ENCODE measurements at places on chromosomes 12 and 14. TPM values are rescaled to one million over a fixed set of nuclear protein-coding genes. Genes with fewer than 3 reads are reported as not detected.

RIMKLB gene
- 45.5 TPM for total RNA-seq

TTC7B gene
- total RNA-seq: 48.3 TPM

C12orf42 gene
- 0.94 TPM for total RNA-seq

C12orf50 gene
- total RNA-seq: 0.13 TPM

SCNN1A gene
- total RNA-seq: 452 TPM

MUCL1 gene
- total RNA-seq: not detected

PIP4K2C gene
- total RNA-seq: 52.4 TPM

MYH6 gene
- total RNA-seq: 0.03 TPM

TUBA1A gene
- 94.3 TPM for total RNA-seq

ANKRD33 gene
- not detected for total RNA-seq

OVCH1 gene
- 0.35 TPM for total RNA-seq

IL22 gene
- total RNA-seq: not detected

- H3K4me1 ChIP-seq: peaks cover 15% of the 10 kb centered on the region
- H3K27me3 ChIP-seq: no peaks in the 10 kb centered on the region
- DNase-seq: peak; percentile 88
Observed at GRCh38 chr14:54773171-54774006, 129.2 kb downstream of the GCH1 start.

DNA sequence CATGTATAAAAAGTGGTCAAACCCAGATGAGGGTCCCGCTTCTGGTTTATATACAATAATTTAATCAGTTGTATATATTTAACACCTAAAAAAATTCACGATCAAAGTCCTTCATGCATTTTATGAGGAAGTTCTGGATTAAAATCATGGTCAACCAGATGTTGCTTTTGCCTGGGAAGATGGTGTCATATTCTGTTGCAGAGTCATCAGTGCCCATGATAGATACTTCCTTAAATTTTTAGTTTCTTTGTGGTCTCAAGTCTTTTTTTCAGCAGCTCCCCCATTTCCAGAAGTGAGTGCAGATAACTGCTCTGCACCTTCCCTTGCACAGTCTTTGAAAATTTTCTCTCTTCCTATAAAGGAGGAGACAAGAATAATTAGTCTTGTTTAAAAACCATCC lies 16.1 kb downstream of the ERP29 start:
- H3K36me3 ChIP-seq: peaks cover 18% of the 10 kb centered on the region
- no peak overlapping the region for H3K27ac ChIP-seq
- peaks cover 2% of the 10 kb centered on the region for H3K4me1 ChIP-seq
- no peak for DNase-seq

GRCh38 chr14:103548463-103549351 lies 13.8 kb downstream of the BAG5 start:
- no peak overlapping the region for H3K4me3 ChIP-seq
- H3K36me3 ChIP-seq: no peaks in the 10 kb centered on the region
- H3K4me1 ChIP-seq: no peaks in the 10 kb centered on the region

DNA sequence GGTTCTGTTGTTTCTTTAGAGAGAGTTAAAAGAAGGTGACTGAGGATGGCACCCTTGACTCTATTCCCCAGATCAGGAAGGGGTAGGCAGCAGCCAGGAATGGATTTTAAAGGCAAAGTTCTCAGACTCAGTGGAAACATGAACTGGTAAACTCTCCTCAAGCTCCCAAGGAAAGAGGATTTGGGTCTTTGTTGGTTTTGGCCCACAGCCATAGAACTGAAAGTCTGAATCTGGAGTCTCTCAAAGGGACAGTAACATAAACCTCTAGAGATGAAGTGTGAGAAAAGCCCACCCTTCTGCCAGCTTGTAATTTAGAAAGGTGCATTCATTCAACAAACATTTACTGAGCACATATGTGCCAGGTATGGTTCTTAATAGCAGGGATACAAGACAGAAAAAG lies 28.6 kb upstream of the BLTP3B start:
- no peaks in the 10 kb centered on the region for H3K27me3 ChIP-seq
- H3K4me1 ChIP-seq: no peaks in the 10 kb centered on the region
- no peak overlapping the region for H3K4me3 ChIP-seq
- H3K36me3 ChIP-seq: no peaks in the 10 kb centered on the region
- DNase-seq: no peak

- H3K27ac ChIP-seq: no peak overlapping the region
- DNase-seq: no peak
- H3K4me1 ChIP-seq: no peaks in the 10 kb centered on the region
- H3K4me3 ChIP-seq: no peak overlapping the region
- peaks cover 13% of the 10 kb centered on the region for H3K36me3 ChIP-seq
- no peaks in the 10 kb centered on the region for H3K27me3 ChIP-seq
Observed at GRCh38 chr12:89593873-89594272, 68.0 kb upstream of the POC1B start.

DNA sequence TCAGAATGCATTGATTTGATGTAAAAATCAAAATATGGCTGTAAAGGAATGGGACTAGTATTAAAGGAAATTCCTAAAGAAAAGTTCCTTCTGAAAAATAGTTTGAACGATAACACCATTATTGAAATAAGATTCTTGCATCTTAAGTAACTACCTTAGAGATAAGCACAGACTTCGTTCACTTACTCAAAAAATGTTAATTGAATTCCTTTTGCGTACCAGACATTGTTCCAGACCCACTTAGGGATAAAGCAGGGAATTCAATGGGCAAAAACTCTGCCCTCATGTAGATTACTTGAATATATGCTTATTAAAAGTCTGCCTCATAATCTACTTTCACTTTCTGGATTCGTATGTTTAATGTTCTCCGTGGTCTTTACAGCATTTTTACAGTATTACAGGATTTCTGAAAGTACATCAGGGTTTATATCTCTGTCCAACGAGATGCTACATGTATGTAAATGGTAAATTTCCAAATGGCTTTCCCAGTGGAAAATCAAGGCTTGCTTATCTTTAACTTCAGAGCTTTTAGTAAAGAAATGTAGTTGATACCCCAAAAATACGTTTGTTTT lies 213.7 kb downstream of the GXYLT1 start:
- no peak overlapping the region for H3K27ac ChIP-seq
- no peak for DNase-seq
- H3K36me3 ChIP-seq: no peaks in the 10 kb centered on the region
- H3K27me3 ChIP-seq: no peaks in the 10 kb centered on the region
- H3K4me1 ChIP-seq: no peaks in the 10 kb centered on the region

DNA sequence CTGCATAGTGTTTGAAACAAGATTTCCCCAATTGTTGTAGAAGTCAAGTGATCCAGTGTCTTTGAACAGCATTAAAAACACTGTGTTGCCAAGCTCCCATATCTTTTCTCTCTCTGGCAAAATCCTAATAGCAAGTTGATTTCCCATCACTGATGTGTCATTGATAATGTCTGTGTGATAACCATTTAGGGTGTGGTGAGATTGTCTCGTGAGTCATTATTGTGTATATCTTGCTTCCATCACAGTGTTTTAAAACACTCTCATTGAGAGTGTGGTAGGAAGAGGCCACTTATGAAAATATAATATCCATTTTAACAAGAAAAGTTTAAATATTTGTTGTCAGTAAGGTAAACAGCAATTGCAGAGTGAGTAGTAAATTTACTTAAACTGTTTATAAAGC lies 74.7 kb downstream of the PRORP start:
- H3K27ac ChIP-seq: no peak overlapping the region
- H3K36me3 ChIP-seq: no peaks in the 10 kb centered on the region
- no peaks in the 10 kb centered on the region for H3K27me3 ChIP-seq
- no peak overlapping the region for H3K4me3 ChIP-seq

DNA sequence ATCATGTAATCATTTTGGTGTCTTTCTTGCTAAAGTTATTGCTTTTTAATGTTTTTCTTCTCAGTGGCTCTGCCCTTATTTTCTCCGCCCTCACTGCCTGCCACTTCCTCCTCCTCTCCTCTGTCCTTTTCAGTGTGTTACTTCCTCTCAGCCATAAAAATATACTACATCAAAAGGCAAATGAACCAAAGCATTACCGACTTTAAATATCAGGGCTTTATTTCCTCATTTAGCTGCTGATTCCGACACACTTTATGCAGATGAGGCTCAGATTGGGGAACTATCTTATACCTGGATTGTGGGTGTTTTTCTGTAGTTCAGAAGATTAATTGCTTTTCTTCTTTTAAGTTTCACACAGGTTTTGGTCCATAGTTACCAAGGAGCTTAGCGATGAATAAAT lies 118.1 kb downstream of the CMAS start:
- no peaks in the 10 kb centered on the region for H3K4me1 ChIP-seq
- no peak for DNase-seq
- H3K36me3 ChIP-seq: no peaks in the 10 kb centered on the region

- peaks cover 42% of the 10 kb centered on the region for H3K36me3 ChIP-seq
- H3K4me3 ChIP-seq: no peak overlapping the region
- H3K27ac ChIP-seq: no peak overlapping the region
- DNase-seq: no peak
- H3K27me3 ChIP-seq: no peaks in the 10 kb centered on the region
Observed at GRCh38 chr12:56321027-56321426, 5.2 kb upstream of the CNPY2 start.

DNA sequence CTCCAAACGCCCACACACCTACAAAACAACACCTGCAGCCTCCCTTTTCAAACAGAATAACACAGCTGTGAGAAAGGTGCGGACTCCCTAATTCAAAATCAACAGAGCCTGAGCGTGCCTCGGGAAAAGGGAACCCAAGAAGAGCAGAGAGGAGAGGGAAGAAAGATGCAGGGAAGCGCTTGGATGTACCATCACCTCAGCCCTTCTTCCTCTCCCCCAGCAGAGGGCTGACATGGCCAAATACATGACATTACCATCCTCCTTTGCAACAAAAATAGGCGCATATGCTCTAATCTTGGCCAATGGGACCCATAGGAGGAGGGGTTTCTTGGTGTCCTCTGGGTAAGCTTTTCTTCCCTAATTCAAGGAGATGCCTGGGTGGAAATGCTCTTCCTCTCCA lies 78.0 kb downstream of the CPSF2 start:
- no peak for DNase-seq
- H3K4me3 ChIP-seq: no peak overlapping the region
- H3K4me1 ChIP-seq: no peaks in the 10 kb centered on the region
- H3K27me3 ChIP-seq: no peaks in the 10 kb centered on the region
- no peaks in the 10 kb centered on the region for H3K36me3 ChIP-seq

- no peak overlapping the region for H3K4me3 ChIP-seq
- no peaks in the 10 kb centered on the region for H3K27me3 ChIP-seq
- no peaks in the 10 kb centered on the region for H3K36me3 ChIP-seq
- no peak for DNase-seq
Observed at GRCh38 chr12:25914551-25914950, 43.9 kb upstream of the RASSF8 start.

DNA sequence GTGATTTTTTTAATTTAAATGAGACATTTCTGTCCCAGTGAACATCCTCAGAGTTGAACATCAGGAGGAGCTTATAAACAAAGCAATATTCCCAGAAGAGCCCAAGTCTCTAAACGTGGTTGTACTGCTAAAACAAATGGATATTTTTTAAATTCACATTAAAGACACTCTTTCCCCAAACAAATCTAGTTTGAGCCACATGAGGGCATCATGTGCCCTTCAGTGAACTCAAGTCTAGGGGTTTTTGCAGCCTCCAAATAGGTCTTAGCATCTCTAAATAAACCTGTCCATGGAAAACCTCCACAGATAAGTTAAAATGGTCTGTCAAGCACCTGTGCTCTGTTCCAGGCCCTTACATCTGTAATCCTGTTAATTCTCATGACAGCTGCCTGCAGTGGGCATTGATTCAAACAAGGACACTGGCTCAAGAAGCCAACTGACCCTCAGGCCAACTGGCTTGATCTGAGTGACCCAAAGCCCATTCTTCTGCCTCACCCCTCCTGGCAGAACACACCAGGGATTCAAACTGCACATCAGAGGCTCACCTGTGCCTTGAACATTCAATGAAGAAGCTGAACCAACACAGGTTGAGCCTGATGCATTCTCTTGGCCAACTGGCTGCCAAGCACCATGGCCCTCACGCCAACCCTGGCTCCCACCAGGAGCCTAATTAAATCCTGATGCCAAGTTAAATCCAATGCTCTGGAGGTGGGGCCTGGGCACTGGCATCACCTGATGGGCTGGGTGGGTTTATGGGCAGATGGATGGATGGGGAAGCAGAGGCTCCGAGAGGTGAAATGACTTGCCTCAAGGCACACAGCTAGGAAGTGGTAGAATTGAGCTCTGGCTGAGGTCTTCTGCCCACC lies 8.6 kb downstream of the ISCU start:
- no peak overlapping the region for H3K4me3 ChIP-seq
- peaks cover 18% of the 10 kb centered on the region for H3K4me1 ChIP-seq
- DNase-seq: no peak

DNA sequence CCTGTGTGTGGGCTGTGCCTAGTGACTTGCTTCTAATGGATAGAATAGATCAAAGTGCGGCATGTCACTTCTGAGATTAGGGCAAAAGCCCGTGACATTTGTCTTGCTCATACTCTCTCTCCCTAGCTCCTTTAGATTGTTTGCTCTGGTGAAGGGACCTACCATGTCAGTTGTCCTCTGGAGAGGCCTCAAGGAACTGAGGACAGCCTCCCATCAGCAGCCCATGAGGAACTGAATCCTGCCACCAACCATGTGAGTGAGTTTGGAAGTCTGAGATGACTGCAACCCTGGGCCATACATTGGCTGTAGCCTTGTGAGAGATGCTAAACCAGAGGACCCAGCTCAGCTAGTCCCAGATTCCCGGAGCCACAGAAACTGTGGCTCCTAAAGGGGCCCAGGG lies 101.6 kb upstream of the ESRRB start:
- no peak overlapping the region for H3K4me3 ChIP-seq
- H3K27me3 ChIP-seq: no peaks in the 10 kb centered on the region
- H3K36me3 ChIP-seq: no peaks in the 10 kb centered on the region
- no peaks in the 10 kb centered on the region for H3K4me1 ChIP-seq
- H3K27ac ChIP-seq: no peak overlapping the region

DNA sequence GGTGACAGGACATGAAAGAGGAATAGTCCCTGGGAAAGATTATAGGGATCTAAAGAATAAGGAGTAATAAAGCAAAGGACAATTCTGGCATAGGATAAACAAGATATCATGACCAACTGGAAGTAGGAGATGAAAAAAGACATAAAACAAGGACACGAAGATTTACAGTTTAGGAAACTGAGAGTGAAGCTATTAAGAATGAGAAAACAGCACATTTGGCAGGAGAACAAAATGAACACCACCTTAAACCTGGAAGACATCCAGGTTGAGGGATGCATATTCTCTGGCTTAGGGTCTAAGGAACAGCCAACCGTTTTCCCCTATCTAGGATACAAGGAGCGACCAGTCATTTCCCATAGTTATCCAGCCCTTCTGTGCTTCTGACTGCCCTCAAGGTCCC lies 1.9 kb downstream of the TRIP11 start:
- no peaks in the 10 kb centered on the region for H3K27me3 ChIP-seq
- H3K4me3 ChIP-seq: peak overlapping the region; percentile 76
- peaks cover 2% of the 10 kb centered on the region for H3K4me1 ChIP-seq
- H3K27ac ChIP-seq: no peak overlapping the region
- no peaks in the 10 kb centered on the region for H3K36me3 ChIP-seq

- no peaks in the 10 kb centered on the region for H3K4me1 ChIP-seq
- DNase-seq: no peak
- no peak overlapping the region for H3K27ac ChIP-seq
- no peaks in the 10 kb centered on the region for H3K27me3 ChIP-seq
- H3K36me3 ChIP-seq: no peaks in the 10 kb centered on the region
Observed at GRCh38 chr12:71456316-71456715, 16.7 kb downstream of the LGR5 start.

GRCh38 chr12:132310181-132311040 lies 19.0 kb downstream of the GALNT9 start:
- no peaks in the 10 kb centered on the region for H3K27me3 ChIP-seq
- peak; percentile 81 for DNase-seq
- H3K4me1 ChIP-seq: no peaks in the 10 kb centered on the region

- no peak overlapping the region for H3K4me3 ChIP-seq
- no peak for DNase-seq
- no peaks in the 10 kb centered on the region for H3K36me3 ChIP-seq
- H3K4me1 ChIP-seq: peaks cover 4% of the 10 kb centered on the region
- no peaks in the 10 kb centered on the region for H3K27me3 ChIP-seq
Observed at GRCh38 chr12:58176296-58176869, 235.0 kb downstream of the ATP23 start.
